ENCODE measurements at places on chromosomes 13 and 19. TPM values are rescaled to one million over a fixed set of nuclear protein-coding genes. Genes with fewer than 3 reads are reported as not detected.
A peak's percentile ranks its signal among the peaks of the same experiment; 100 is the strongest.

Gene ATXN8OS
- total RNA-seq: not detected

DNA sequence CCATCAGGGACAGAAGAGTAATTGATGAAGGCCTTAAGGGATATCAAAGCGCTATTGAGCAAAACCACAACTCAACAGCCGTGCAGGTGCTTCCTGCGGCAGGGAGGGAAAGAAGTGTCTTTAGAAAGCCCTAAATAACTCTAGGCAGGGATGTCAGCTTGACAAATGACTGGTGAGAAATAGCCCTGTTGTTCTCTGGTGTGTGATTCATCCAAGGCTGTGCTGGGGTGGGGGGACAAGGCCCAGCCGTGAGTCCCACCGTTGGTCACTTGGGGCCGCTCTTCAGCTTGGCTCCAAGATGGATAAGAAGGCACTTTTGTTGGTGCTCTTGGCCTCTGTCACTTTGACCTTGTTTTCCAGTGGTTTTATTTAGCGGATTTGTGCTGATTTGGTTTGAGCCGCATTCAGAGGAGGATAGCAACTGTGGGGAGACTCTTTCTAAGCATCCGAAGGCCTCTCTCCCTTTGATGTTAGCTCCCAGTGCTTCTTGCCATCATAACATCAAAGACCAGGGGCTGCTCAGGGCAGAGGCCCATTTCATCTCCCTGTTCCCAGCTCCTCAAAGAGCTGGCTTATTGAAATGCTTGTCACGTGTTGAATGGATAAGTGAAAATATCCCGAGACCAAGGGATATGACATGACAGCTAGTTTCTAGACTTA is 130.3 kb upstream of the SERP2 start:
- no peak overlapping the region for H3K4me3 ChIP-seq
- H3K27ac ChIP-seq: no peak overlapping the region
- peak; percentile 34 for DNase-seq
- H3K4me1 ChIP-seq: no peaks in the 10 kb centered on the region
- peaks cover 7% of the 10 kb centered on the region for H3K27me3 ChIP-seq
- H3K36me3 ChIP-seq: no peaks in the 10 kb centered on the region

- H3K27me3 ChIP-seq: peaks cover 3% of the 10 kb centered on the region
- H3K4me1 ChIP-seq: no peaks in the 10 kb centered on the region
- H3K4me3 ChIP-seq: no peak overlapping the region
- no peak overlapping the region for H3K27ac ChIP-seq
Measured at GRCh38 chr13:38321654-38322053, 28.0 kb upstream of the UFM1 start.

GRCh38 chr19:1249990-1250436 is 1.6 kb downstream of the MIDN start:
- peak overlapping the region; percentile 71 for H3K4me3 ChIP-seq
- peaks cover 12% of the 10 kb centered on the region for H3K4me1 ChIP-seq
- no peak for DNase-seq
- H3K36me3 ChIP-seq: peaks cover 29% of the 10 kb centered on the region

DNA sequence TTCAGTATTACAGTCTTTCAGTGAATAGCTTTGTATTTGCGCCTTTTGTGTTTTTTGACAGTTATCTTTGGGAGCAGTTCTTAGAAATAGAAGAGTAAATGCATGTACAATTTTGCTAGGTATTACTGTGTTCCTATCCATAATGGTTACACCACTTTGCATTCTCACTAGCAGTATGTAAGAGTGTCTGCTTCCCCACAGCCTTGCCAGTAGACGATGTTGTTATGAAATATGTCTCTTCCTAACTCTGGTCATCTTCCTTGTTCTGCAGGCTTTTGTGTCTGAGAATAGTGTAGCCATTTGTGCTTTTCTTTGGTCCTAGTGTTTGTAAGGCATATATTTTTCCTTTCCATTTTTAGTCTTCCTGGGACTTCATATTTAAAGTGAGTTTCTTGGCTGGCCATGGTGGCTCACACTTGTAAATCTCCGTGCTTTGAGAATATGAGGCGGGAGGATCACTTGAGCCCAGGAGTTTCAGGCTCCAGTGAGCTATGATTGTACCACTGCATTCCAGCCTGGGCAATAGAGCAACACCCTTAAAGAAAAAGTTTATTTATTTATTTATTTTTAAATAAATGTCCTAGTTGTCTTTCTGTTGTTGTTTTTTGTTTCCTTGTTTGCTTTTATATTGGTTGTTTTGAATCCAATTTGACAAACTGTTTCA is 140.3 kb downstream of the PDS5B start:
- H3K27me3 ChIP-seq: no peaks in the 10 kb centered on the region
- peaks cover 29% of the 10 kb centered on the region for H3K4me1 ChIP-seq
- no peak overlapping the region for H3K27ac ChIP-seq
- DNase-seq: no peak
- H3K36me3 ChIP-seq: peaks cover 36% of the 10 kb centered on the region

DNA sequence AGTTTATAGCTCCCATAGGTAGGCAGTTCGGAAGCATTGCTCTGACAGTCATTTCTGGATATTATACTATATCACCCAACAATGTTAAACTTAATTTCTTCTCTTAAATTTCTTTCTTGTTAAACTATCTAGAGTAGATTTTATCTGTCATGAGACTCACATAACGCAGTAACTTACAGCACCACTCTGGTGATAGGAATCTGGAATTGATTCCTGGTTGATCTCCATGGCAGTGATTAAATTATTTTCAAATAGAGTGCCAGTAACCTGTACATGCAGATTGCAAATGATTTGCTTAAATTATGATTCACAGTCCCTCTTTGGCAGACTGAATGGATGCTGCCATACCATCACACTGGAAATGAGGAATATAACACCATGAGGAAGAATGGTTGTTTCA is 722.1 kb downstream of the DACH1 start:
- no peak overlapping the region for H3K27ac ChIP-seq
- H3K27me3 ChIP-seq: no peaks in the 10 kb centered on the region
- DNase-seq: no peak
- no peaks in the 10 kb centered on the region for H3K36me3 ChIP-seq

GRCh38 chr13:113906571-113906970 is 42.7 kb upstream of the GAS6 start:
- no peak overlapping the region for H3K27ac ChIP-seq
- H3K36me3 ChIP-seq: no peaks in the 10 kb centered on the region
- peaks cover 13% of the 10 kb centered on the region for H3K27me3 ChIP-seq

DNA sequence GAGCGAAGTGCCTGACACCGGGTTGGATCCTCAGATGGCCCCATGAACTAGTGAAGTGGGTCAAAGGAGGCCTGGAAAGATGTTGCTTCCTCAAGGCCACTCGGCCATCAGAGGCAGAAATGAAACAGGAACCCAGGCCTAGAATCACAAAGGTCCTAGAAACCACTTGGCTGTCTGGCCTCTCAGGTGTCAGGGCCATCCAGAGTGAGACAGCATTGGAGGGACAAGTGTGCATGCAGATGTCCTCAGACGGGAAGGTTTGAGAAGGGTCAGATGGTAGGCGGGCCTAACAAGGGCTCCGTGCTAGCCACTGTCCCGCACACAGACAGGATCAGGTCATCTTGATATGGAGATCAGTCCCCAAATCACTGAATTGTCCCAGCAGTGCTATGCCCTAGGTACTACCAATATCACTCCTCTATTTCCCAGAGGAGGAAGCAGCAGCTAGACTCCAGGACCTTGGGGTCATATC is 14.3 kb downstream of the CCDC97 start:
- H3K27ac ChIP-seq: peak overlapping the region; percentile 73
- no peak for DNase-seq
- H3K27me3 ChIP-seq: no peaks in the 10 kb centered on the region
- peaks cover 40% of the 10 kb centered on the region for H3K4me1 ChIP-seq
- peaks cover 35% of the 10 kb centered on the region for H3K36me3 ChIP-seq

DNA sequence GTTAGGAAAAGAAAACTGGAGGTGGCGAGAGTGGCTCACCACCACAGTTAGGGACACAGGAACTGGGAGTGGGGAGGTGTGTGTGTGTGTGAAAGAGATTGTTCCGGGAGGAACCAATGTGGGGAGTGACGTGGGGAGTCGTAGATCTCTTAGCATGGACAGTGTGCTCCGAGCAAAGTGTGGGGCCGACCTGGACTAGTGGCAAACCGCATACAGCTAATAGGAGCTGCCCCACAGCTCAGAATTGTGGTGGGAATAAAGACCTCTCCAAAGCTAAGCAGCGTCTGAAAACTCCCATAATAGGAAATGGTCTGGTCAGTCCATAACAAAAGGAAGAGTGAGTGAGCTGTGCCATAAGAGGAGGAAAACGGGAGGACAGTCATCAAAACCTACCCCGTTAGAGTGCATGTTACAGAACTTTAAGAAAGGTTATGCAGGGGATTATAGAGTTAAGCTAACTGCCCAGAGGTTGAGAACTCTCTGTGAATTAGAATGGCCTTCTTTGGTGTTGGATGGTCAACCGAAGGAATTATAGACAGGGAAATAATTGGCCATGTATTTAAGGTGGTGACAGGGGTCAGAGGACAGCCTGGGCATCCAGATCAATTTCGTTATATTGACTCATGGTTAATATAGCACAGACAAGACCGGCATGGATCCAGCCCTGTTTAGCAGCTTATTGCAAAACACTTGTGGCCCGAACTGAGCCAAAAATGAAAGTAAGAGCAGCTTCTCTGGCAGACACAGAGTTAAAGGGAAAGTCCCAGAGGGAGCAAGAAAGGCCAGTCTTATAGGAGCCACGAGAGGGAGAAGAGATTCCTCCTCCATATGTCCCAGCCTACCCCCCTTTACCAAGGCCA is 8.9 kb upstream of the SLC15A1 start:
- DNase-seq: no peak
- H3K27ac ChIP-seq: no peak overlapping the region

GRCh38 chr19:41427647-41428480 is 690 bp upstream of the B3GNT8 start:
- peak overlapping the region; percentile 67 for H3K4me3 ChIP-seq
- DNase-seq: peak; percentile 56
- H3K4me1 ChIP-seq: peaks cover 21% of the 10 kb centered on the region
- H3K27ac ChIP-seq: peak overlapping the region; percentile 85
- peaks cover 14% of the 10 kb centered on the region for H3K36me3 ChIP-seq

- peaks cover 41% of the 10 kb centered on the region for H3K36me3 ChIP-seq
- H3K27me3 ChIP-seq: peaks cover 4% of the 10 kb centered on the region
- DNase-seq: no peak
Measured at GRCh38 chr19:47135156-47135555, 4.5 kb downstream of the SAE1 start.

DNA sequence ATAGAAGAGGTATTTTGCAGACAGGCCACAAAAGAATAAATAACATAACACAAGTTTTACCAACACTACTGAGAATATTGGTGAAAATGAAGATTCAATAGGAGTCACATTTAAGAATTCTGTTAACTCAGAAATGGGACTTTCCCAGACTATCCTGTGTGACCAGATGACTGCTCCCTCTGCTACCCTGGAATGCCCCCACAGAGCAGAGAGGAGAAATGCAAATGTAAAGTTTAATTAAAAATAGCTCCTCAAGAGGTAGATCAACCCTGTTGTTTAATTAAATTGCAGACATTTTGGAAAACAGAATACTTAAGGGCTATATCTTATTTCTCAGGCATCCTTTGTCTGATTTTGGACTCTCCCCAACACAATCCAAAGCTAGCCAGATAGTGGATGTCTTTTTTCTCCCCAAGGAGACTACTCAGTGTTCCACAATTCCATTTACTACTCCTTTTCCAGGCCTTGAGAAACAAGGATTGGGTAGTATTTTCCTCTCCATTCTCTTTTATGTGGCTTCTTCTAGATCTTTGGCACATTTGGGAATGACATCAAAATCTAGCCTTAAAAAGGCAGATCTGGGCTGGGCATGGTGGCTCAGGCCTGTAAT is 104.7 kb upstream of the TSC22D1 start:
- no peak for DNase-seq
- no peaks in the 10 kb centered on the region for H3K36me3 ChIP-seq
- H3K4me1 ChIP-seq: peaks cover 3% of the 10 kb centered on the region

GRCh38 chr13:25455146-25455545 is 83.4 kb downstream of the ATP8A2 start:
- H3K27ac ChIP-seq: no peak overlapping the region
- DNase-seq: no peak
- H3K4me1 ChIP-seq: no peaks in the 10 kb centered on the region
- no peaks in the 10 kb centered on the region for H3K36me3 ChIP-seq

- no peak overlapping the region for H3K27ac ChIP-seq
- H3K36me3 ChIP-seq: no peaks in the 10 kb centered on the region
- DNase-seq: no peak
Measured at GRCh38 chr13:43784496-43784895, 2.3 kb downstream of the ENOX1 start.

DNA sequence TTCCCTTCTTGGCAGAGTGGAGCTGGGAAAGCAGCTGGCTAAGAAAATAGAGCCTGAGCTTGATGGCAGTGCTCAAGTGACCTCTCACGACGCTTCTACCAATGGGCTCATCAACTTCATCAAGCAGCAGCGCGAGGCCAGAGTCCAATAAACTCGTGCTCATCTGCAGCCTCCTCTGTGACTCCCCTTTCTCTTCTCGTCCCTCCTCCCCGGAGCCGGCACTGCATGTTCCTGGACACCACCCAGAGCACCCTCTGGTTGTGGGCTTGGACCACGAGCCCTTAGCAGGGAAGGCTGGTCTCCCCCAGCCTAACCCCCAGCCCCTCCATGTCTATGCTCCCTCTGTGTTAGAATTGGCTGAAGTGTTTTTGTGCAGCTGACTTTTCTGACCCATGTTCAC is 4.3 kb upstream of the PDCD2L start:
- no peaks in the 10 kb centered on the region for H3K27me3 ChIP-seq
- H3K4me3 ChIP-seq: no peak overlapping the region
- DNase-seq: no peak
- peaks cover 28% of the 10 kb centered on the region for H3K36me3 ChIP-seq

DNA sequence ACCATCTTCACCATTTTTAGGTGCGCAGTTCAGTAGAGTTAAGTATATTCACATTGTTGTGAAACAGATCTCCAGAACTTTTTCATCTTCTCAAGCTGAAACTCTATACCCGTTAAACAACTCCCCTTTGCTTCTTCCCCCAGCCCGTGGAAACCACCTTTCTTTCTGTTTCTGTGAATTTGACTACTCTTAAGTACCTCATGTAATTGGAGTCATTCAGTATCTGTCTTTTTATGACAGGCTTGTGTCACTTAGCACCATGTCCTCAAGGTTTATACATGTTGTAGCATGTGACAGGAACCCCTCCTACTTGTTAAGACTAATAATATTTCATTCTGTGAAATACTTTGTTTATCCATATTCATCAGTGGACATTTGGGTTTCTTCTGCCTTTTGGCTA is 52.8 kb downstream of the TNFRSF19 start:
- no peak for DNase-seq
- H3K36me3 ChIP-seq: no peaks in the 10 kb centered on the region
- no peak overlapping the region for H3K27ac ChIP-seq
- no peak overlapping the region for H3K4me3 ChIP-seq

- no peak overlapping the region for H3K27ac ChIP-seq
- H3K27me3 ChIP-seq: no peaks in the 10 kb centered on the region
- H3K4me1 ChIP-seq: no peaks in the 10 kb centered on the region
- no peak overlapping the region for H3K4me3 ChIP-seq
- H3K36me3 ChIP-seq: no peaks in the 10 kb centered on the region
Measured at GRCh38 chr13:72505376-72505775, 222.1 kb downstream of the MZT1 start.

GRCh38 chr13:60230593-60230992 is 66.9 kb upstream of the DIAPH3 start:
- DNase-seq: no peak
- H3K4me1 ChIP-seq: no peaks in the 10 kb centered on the region
- H3K27ac ChIP-seq: no peak overlapping the region
- no peak overlapping the region for H3K4me3 ChIP-seq

GRCh38 chr19:54014920-54015560 is 23.6 kb downstream of the CACNG6 start:
- H3K4me1 ChIP-seq: no peaks in the 10 kb centered on the region
- H3K27me3 ChIP-seq: peaks cover 25% of the 10 kb centered on the region
- no peak for DNase-seq
- no peaks in the 10 kb centered on the region for H3K36me3 ChIP-seq
- H3K4me3 ChIP-seq: no peak overlapping the region
